ENCODE measurements at places on chromosomes 2 and 18.

DNA sequence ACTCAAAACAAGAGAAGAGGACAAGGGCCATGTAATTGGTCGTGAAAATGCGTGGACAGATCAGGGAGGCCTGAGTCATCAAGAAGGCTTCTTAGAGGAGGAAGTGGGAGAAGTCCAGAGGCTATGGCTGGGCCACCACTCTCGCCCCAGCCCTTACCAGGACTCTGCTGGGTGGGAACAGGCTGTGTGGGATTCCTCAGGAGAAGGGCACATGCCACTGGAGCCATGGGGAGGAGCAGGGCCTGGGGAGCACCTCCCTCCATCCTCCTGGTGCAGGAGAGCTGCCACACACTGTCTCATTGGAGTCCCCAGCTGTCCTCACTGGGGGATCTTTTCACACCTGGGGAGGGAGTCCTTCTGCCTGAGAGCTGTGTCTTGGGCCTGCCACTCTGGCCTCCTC lies 9.4 kb upstream of the RALB start:
- DNase-seq: no peak

DNA sequence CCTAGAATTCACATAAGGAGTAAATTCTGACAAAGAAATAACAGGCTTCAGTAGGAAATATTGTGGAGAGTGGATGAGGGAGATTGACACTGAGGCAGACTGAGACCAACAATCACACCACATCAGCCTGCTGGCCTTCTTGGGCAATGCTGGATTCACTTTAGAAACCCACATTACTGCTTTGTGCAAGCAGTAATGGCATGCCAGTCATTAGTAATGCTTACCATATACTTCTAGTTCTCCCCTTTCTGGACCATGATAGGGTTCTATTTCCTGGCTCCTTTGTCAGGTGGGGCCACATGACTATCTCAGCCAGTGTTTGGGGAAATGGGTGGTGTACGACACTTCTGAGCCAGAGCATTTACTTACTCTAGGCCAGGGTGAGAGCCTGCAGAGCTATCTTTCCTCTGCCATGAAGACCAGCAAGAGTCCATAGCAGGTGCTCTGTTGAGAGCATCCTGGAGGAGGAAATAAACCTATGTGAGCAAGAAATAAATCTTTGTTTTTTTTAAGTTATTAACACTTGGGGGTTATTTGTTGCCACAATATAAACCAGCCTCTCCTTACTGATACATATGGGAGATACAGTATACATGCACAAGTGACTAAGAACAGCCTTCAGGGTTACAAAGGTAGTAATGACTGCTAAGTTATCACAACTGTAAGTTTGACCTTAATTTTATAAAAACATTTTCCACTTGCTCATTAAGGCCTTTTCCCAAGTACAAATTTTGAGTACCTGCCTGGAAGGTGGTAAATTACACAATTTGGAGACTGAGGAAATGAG lies 89.3 kb upstream of the TANK start:
- DNase-seq: no peak

DNA sequence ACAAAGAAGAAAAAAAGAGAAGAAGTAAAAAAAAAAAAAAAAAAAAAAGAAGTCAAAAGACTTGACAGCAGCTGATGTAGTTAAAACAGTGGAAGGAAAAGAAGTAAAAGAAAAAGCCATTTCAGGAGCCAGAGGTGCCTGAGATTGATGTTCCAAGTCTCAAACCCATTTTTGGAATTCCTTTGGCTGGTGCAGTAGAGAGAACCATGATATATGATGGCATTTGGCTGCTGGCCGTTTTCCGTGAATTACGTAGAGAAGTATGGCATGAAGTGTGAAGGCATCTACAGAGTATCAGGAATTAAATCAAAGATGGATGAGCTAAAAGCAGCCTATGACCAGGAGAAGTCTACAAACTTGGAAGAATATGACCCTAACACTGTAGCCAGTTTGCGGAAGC lies 7.6 kb upstream of the CHST10 start:
- DNase-seq: no peak

DNA sequence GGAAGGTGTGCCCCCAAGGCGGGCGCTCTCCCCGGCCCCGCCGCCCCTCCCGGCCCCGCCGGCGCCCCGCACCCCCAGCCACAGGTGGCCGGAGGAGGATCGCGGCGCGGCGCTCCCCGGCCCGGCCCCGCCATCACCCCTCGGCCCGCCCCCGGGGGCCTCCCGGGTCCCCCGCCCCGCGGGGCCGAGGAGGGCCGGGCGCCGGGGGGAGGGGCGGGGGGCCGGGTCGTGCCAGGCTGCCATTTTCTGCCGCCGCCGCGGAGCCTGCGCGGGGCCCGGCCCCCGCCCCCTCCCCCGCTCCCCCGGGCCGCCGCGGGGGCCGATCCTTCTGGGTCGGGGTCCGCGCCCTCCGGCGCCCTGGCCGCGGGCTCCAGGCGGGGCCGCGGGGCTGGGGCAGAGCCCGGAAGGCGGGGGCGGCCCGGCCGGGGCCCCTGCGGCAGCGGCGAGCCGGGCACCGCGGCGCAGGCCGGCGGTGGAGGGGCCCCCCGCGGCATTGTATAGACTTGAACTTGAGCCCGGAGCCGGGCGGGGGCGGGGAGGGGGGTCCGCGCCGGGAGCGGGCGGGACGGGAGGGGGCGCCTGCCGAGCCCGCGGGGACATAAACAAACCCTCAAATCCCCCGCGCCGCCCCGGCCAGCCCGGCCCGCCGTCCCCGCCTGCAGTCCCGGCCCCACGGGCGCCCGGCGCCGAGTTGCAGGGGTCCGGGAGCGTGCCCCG lies 556 bp downstream of the DNMT3A start:
- no peak for DNase-seq

DNA sequence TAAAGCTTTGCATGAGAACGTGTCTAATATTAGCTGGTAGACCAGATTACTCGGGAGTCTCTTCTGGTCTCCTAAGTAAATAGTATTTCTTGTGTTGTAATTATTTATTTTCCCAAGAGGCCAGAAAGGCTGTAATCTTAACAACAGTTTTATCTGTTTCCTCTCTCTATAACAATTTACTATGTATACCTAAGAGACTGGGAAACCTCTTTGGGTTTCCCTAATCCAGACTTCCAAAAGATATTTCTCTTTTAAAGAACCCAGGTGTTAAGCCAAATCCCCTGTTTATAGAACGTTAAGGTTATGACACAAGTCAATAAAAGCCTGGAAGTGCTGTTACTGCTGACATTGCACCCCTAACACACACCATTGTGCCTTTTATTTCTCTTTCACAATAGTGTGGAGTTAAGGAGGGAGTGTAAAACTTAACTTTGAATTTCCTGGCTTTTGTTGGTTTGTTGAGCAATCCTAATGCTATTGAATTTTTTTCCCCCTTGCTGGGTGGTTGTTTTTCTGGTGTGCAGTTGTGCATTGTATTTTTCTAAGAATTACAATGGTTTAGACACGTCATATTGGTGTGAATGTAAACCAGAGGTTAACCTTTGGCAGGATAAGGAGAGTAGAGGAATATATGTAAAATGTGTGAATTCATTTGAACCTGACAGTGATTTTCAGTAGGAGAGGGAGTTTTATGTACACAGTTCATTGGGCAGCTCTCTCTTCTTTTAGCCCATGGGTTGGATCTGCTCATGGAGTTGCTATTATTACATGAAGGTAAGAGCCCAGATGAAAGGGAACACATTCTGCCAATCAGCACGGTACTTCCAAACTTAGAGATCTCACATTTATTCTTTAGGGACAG lies 192.8 kb downstream of the MTX2 start:
- DNase-seq: no peak

- no peak for DNase-seq
These were observed 184.5 kb downstream of the WDPCP start for GRCh38 chr2:63403820-63404219.

DNA sequence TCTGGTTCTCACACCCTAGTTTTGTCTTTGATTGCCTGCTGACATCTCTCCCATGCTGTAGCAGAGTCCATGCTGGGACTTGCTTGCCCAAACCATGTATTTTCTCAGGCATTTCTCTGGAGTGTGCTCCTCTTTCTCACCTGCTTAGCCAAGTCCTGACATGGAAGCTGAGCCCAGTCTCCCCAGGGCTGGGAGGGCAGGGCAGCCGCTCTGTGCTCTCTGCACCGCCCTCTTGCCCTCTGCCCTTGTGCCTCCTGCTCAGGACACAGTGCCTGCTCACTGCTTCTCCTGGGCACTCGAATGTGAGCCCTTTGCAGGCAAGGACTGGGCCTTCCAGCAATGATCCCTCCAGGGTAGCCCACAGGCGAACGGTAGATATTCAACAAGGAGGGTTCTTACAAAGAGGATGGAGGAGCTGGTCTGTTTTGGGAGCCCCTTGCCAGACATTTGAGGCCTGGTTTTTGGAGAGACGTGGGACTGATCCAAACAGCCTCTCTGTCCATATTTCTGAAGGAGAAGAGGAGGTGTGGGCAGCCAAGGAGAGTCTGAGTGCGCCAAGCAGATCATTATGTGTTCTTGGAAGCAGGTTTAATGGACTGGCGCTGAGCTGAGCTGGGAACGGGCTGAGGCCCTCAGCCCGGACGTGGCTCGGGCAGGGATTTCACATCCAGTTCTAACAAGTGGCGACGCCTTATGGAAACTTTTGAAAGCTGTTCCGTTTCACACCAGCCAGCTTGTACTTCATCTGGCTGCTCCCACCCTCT lies 4.0 kb downstream of the SLC14A2 start:
- no peak for DNase-seq

- DNase-seq: no peak
These were observed 136.0 kb upstream of the FAM98A start for GRCh38 chr2:33735096-33735495.

GRCh38 chr2:175111200-175111657 lies 56.8 kb downstream of the ATF2 start:
- no peak for DNase-seq

DNA sequence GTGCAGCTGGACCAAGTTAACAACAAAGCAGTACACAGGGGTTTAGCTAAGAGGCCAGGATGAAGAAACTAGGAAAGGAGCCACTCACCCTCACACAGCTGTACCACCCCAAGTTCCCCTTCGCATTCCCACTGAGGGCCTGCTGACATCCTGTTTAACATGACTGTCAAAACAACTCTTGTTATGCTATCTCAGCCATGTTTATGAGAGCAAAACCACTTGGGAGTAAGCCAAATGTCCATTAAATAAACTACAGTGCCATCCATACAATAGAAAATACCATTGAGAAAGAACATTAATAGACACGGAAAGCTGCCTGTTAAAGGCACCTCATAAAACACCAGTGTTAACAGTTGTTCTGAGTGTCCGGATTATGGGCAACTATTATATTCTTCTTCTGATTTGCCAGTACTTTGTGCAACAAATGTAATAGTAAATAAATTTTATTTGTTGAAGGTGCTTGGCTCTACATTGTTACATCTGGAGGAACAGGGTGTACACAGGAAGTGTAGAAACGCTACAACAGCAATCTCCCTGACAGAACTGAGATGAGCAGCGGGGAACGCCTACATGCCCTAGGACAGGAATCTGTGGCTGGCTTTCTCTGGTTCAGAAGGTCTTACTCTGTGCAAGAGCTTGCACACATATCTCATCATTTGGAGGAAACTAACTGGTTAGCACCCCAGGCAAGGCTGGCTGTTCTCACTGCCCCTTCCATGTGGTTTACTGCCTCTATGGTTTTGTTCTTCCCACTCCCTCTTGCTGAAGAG lies 85.6 kb downstream of the EHD3 start:
- no peak for DNase-seq

DNA sequence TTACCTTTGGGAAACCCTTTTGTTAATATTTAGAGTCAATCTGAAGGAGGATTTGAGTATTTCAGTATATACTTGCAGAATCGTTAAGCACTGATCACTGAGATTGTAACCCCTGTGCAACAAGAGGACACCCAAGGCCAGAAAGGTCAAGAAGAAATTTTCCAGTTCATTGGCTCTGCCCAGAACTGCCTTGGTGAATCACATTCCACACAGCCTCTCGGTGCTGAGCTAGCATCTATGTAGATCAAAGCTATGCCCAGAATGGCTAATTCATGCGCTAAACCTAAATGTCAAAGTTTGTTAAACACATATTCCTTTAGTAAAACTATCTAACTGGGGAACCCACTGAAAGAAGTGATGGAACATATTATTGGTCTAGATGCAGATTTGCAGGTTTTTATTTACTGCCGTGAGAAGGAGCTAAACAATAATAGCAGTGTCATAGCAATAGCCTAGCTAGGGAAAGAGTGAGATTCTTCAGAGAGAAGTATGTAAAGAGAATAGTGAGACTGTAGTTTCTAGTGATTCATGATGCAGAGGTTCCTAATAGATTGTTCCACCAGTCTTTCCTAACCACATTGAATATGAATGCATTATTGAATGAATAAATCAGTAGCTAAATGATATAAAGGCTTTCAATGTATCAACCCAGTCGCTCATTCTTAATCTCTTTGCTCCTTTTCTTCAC lies 423.2 kb upstream of the CRIM1 start:
- DNase-seq: no peak

- DNase-seq: no peak
These were observed 242.5 kb downstream of the DCC start for GRCh38 chr18:52582516-52582915.

- DNase-seq: no peak
These were observed 79.2 kb upstream of the COL5A2 start for GRCh38 chr2:189258616-189259365.

DNA sequence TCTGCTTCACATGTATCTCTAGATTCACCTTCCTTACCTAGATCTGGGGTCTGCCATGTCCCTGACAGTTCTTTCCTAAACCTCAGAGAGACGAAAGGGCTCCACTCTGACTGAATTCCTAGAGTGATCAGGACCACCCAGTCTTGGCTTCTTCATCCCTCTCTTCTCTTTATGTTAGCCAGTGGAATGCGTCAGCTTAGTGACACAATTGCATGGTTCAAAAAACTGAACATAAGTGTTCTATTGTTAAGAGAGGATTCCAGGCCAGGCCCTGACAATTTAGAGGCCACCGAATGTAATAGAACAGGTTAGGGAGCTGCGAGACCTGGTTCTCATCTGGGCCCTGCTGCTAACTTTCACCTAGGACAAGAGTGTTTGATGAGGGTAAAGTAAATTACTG lies 10.0 kb downstream of the PRELID3A start:
- DNase-seq: no peak

DNA sequence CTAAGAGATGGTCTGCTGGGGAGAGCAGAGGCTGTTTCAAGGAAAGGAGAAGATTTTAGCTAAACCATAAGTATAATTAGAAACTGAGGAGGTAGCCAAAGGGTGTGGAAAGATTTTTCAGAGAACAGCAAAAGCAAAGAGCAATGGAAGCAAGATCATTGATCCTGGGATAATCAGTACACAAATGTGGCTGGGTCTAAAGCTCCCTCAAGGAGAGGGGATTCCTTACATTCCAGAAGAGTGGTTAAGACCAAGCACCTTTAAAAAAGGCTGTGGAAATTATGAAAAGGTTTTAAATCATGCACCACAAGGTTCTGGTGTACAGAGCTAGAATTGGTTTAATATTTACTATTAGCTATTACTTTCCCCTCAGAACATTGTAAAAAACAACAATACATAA lies 246.0 kb upstream of the UBE2E3 start:
- no peak for DNase-seq
